Neural progenitor cell (in vitro differentiated cells): ENCODE measurements at places on chromosomes 12 and 14. TPM values are rescaled to one million over a fixed set of nuclear protein-coding genes. Genes with fewer than 3 reads are reported as not detected.

GRCh38 chr14:29227631-29228030 lies 461.0 kb downstream of the FOXG1 start:
- DNase-seq = no peak
- H3K27ac ChIP-seq = no peak overlapping the region
- no peaks in the 10 kb centered on the region for H3K27me3 ChIP-seq
- peaks cover 10% of the 10 kb centered on the region for H3K4me1 ChIP-seq
- no peak overlapping the region for H3K4me3 ChIP-seq

GRCh38 chr14:38311655-38312054 lies 55.8 kb upstream of the CLEC14A start:
- no peaks in the 10 kb centered on the region for H3K4me1 ChIP-seq
- DNase-seq = no peak
- no peak overlapping the region for H3K27ac ChIP-seq
- H3K4me3 ChIP-seq = no peak overlapping the region

The DBX2 gene
- 0.06 TPM in 1 of 2 replicates, not detected in the other for total RNA-seq

DNA sequence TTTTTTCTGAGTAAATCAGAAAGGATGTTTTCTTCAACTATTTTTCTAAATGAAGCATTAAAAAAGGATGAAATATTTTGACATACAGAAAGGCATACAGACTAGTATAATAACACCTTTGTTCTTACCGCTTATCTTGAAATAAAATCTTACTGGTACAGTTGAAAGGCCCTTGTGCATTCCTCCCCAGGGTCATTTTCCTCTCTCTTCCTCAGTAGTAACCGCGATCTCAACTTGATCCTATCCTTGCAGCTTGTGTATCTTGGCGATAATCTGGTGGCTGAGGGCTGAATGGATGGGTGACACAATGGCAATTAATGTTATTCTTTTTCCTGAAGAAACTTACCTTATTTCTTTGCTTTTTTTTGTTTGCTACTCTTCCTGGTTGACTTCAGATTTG lies 18.5 kb downstream of the GAS2L3 start:
- no peak for DNase-seq
- H3K27me3 ChIP-seq = no peaks in the 10 kb centered on the region
- peaks cover 6% of the 10 kb centered on the region for H3K4me1 ChIP-seq
- H3K36me3 ChIP-seq = no peaks in the 10 kb centered on the region

The CMTM5 gene
- total RNA-seq = 4.3 and 6.9 TPM in 2 replicates

The DHRS2 gene
- 0.59 and 2.8 TPM in 2 replicates for total RNA-seq

The DDN gene
- 0.25 TPM in 1 of 2 replicates, not detected in the other for total RNA-seq

The STAC3 gene
- 1.1 and 5.1 TPM in 2 replicates for total RNA-seq

GRCh38 chr12:76587428-76588178 lies 28.0 kb upstream of the OSBPL8 start:
- H3K27ac ChIP-seq = no peak overlapping the region
- no peaks in the 10 kb centered on the region for H3K27me3 ChIP-seq
- no peaks in the 10 kb centered on the region for H3K4me1 ChIP-seq
- H3K4me3 ChIP-seq = no peak overlapping the region

- H3K27me3 ChIP-seq = peaks cover 73% of the 10 kb centered on the region
- no peak overlapping the region for H3K27ac ChIP-seq
- DNase-seq = no peak
- H3K4me3 ChIP-seq = no peak overlapping the region
Measured at GRCh38 chr12:114165921-114166320, 199.8 kb upstream of the RBM19 start.

DNA sequence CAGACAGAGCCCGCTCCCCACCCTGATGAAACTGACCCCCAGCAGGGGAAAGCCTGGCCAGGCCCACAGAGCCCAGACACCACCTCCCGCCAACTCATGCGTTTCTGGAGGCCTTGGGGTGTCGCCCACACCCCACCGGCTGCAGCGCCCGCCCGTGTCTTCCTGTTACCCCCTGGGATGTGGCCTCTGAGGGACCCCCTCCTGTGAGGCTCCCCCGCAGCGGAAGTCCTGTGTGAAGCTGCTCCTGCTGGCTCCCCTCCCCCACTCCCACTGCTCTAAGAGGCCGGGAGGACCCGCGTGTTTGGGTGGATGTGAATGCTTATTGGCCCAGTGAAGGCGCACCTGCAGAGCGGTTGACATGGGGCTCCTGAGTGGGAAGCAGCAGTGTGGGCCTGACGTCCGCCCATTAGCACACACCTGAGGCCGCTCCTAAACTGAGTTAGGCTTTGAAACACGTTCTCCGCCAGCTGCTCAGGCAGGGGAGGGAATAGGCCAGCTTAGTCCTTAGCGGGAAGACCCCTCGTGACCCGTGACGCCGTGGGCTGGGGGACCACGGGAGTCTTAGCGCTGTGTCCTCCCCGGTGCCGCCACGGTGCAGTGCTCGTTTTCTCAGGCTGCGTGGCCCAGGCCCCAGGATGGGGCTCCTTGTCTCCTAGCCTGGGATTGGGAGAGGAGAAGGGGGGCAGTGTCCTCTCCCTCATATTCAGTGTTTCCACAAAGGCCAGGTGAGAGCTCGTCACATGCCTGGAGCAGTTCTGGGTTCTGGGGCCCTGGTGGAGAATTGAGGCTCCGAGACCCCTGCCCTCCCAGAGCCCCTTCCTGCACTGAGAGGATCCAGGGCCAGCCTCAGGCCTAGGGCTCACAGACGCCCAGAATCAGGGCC lies 323.4 kb upstream of the SFSWAP start:
- H3K27ac ChIP-seq = no peak overlapping the region
- H3K27me3 ChIP-seq = no peaks in the 10 kb centered on the region
- DNase-seq = no peak
- H3K36me3 ChIP-seq = no peaks in the 10 kb centered on the region
- no peak overlapping the region for H3K4me3 ChIP-seq

The TAS2R42 gene
- total RNA-seq = not detected in 2 replicates

DNA sequence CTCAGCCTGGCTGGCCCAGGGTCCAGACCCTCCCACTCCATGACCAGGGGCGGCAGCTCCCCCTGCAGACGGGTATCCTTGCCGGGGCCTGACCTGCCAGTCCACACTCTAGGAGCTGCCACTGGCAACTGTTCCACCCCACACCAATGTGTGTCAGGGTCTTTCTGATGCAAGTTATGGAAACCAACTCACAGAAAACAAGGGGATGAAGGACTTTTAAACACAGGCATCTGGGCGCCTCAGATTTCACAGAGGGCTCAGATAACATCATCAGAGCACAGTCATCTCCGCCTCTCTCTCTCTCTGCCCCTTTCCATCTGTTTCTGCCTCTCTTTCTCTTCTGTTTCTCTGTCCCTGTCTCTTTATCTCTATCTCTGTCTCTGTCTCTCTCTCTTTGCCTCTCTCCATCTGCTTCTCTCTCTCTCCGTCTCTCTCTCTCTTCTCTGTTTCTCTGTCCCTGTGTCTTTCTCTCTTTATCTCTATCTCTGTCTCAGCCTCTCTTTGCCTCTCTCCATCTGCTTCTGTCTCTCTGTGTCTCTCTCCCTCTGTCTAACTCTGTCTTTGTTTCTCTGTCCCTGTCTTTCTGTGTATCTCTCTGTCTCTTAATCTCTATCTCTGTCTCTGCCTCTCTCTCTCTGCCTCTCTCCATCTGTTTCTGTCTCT lies 67.4 kb upstream of the FBRSL1 start:
- H3K27ac ChIP-seq = no peak overlapping the region
- peaks cover 79% of the 10 kb centered on the region for H3K27me3 ChIP-seq
- H3K36me3 ChIP-seq = no peaks in the 10 kb centered on the region
- no peak overlapping the region for H3K4me3 ChIP-seq
- peak; percentile 50 for DNase-seq

DNA sequence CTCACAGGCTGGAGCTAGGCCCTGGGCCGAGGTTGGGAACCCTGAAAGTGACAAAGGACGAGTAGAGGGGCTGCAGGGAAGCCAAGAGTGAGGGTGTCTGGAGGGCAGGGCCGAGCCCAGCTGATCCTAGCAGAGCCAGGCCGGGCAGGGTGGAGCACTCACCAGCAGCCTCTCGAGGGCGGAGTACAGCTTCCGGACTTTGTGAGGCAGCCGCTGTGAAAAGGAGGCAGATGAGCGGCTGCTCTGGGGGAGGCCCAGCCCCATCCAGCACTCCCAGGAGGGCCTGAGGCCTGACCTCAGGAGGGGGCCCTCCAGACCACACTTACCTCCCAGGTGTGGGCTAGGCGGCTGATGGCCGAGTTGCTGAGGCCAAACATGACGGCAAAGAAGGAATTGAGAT lies 14.7 kb upstream of the ENDOU start:
- H3K27ac ChIP-seq = no peak overlapping the region
- no peak for DNase-seq
- peaks cover 21% of the 10 kb centered on the region for H3K4me1 ChIP-seq
- no peaks in the 10 kb centered on the region for H3K27me3 ChIP-seq

DNA sequence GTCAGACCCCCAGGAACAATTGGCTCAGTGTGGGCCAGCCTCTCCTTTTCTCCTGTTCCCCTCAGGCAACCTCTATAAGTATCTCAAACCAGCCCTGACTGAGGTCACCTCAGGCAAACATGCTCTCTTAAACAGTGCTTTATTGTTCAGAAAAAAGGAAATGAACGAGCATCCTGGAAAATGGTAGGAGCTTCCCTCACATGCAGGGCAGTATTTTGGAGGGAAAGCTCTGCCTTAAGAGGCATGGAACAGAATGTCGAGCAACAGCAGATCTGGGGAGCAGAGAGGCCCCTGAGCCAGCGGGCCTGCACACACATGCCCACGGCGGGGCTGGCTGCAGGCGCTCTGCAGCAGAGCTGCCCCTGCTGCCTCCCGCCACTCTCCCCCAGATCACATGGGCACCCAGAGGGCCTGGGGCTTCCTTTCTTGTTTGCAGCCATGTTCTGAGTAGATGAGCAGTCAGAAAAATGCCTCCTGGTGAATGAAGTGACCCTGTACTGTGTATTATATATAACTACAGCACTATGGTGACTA lies 42.0 kb downstream of the MOK start:
- no peaks in the 10 kb centered on the region for H3K36me3 ChIP-seq
- H3K27ac ChIP-seq = peak overlapping the region; percentile 55
- no peak overlapping the region for H3K4me3 ChIP-seq
- no peaks in the 10 kb centered on the region for H3K27me3 ChIP-seq
- H3K4me1 ChIP-seq = peaks cover 13% of the 10 kb centered on the region
- DNase-seq = peak; percentile 62

DNA sequence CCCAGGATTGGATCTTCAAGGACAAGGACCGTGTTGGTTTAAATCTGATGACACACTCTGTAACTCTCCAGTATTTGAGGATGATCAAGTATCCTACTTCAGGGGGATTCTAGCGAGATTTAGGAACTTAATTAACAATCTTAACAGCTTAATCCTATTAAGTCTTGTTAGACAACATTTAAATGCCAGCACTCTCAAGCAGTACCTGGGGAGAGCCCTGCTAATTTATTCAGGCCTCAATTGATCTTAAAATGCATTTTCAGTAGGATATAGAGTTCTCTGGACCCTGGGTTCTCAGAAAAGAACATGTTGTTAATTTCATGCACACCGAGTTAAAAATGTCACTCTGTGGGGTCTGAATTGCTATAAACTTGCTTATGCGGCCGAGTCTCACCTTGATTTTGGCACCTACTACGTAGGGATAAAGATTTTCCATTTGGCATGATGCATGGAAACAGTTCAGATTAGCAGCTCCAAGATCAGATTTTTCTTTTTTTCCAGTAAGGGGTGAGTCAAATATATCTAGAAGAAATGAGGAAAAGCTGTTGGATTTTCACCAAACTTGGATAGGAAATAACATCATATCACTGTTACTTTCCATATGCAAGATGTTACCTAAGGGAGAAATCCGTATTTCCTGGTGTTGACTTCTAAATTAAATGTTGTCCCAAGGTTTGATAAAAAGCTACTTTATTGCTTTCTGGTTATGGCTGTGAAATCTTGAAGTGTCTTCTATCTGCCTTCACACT lies 76.1 kb downstream of the SLC24A4 start:
- peaks cover 15% of the 10 kb centered on the region for H3K4me1 ChIP-seq
- no peak overlapping the region for H3K4me3 ChIP-seq
- H3K27ac ChIP-seq = no peak overlapping the region
- DNase-seq = peak; percentile 26
- no peaks in the 10 kb centered on the region for H3K27me3 ChIP-seq
- H3K36me3 ChIP-seq = no peaks in the 10 kb centered on the region

The ZC2HC1C gene
- 0.90 and 0.94 TPM in 2 replicates for total RNA-seq

GRCh38 chr12:110134691-110135411 lies 10.7 kb downstream of the IFT81 start:
- H3K27me3 ChIP-seq = no peaks in the 10 kb centered on the region
- no peak for DNase-seq
- no peaks in the 10 kb centered on the region for H3K4me1 ChIP-seq
- H3K27ac ChIP-seq = no peak overlapping the region

- no peaks in the 10 kb centered on the region for H3K36me3 ChIP-seq
- no peak for DNase-seq
- H3K4me3 ChIP-seq = no peak overlapping the region
- H3K27ac ChIP-seq = no peak overlapping the region
- H3K4me1 ChIP-seq = peaks cover 16% of the 10 kb centered on the region
Measured at GRCh38 chr12:18653465-18653864, 84.3 kb downstream of the PLCZ1 start.

GRCh38 chr12:54428050-54429013 lies 9.3 kb upstream of the ITGA5 start:
- no peaks in the 10 kb centered on the region for H3K27me3 ChIP-seq
- H3K36me3 ChIP-seq = no peaks in the 10 kb centered on the region
- no peak for DNase-seq

The FAR2 gene
- 13.3 and 19.5 TPM in 2 replicates for total RNA-seq

The CD69 gene
- total RNA-seq = not detected in 2 replicates

The SPTB gene
- 0.09 and 0.77 TPM in 2 replicates for total RNA-seq

GRCh38 chr12:62481843-62482540 lies 15.4 kb downstream of the MON2 start:
- no peak overlapping the region for H3K27ac ChIP-seq
- no peaks in the 10 kb centered on the region for H3K27me3 ChIP-seq
- DNase-seq = no peak
- no peaks in the 10 kb centered on the region for H3K4me1 ChIP-seq

GRCh38 chr12:48556631-48557030 lies 13.2 kb downstream of the LALBA start:
- no peaks in the 10 kb centered on the region for H3K36me3 ChIP-seq
- no peak overlapping the region for H3K4me3 ChIP-seq

The CIPC gene
- total RNA-seq = 22.5 and 24.3 TPM in 2 replicates

DNA sequence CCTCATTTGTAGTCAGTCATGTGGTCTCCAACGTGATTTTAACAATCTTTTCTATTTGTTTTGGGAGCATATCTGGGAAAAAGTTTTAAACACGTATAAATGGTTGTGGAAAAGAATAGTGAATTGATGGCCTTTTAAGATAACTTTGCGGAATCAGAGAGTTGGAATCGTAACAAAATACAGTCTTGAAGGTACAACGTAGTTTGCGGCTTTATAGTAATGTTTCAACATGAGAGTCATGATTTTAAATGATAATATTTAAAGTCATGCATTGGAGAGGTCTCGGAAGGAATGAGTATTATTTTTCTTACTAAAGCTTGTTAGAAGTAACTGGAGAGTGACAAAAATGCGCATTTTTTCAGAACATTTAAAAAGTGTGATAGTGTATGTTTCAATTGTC lies 1.6 kb downstream of the AEBP2 start:
- H3K36me3 ChIP-seq = peaks cover 6% of the 10 kb centered on the region
- H3K27ac ChIP-seq = no peak overlapping the region
- H3K4me3 ChIP-seq = peak overlapping the region; percentile 84
- no peak for DNase-seq

GRCh38 chr12:15208140-15208539 lies 13.1 kb downstream of the RERG start:
- no peaks in the 10 kb centered on the region for H3K4me1 ChIP-seq
- no peak overlapping the region for H3K27ac ChIP-seq
- no peak for DNase-seq
